Breast epithelium (tissue), 4 donors: ENCODE measurements at places on chromosomes 3 and 15. TPM values are rescaled to one million over a fixed set of nuclear protein-coding genes. Genes with fewer than 3 reads are reported as not detected.

DNA sequence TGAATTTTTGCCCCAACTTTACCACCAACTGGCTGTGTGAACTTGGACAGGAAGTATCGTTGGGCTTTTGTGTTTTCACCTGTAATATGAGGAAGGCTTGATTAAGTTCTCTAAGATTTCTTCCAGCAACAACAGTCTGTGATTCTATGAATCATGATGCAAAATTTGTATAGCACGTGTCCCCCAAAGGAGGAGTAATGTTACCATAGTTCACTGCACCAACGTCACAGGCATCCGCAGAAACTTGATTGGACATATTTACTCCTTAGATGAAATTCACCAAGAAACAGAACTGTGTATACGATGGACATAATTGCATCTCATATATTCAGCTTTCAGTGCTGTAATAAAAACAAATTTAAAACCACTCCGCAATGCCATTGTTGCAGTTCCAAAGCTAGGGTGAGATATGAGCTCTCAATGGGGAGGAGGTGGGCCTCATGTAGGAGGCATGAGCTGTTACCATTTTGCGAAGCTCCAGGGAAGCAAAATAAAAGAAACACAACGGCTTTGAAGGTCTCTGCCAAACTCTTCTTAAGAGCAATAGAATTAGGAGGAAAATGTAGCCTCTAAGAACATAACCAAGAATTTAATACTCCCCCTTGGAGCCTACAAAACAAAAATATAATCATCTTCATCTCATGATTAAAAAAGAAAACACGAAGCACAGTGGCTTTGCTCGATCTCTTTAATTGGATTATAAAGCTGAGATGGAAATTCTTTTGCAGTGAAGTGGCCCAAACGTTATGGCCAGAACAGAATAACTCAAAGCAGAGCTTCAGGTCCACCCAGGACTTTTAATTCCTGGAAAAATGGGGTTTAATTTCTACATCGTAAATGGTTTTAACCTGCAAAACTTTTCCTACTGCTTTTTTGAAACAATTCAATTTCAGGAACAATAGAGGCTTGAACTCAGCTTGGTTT lies 80.7 kb downstream of the CHST2 start:
- no peak for DNase-seq

The SERP1 gene
- total RNA-seq = 273 TPM

DNA sequence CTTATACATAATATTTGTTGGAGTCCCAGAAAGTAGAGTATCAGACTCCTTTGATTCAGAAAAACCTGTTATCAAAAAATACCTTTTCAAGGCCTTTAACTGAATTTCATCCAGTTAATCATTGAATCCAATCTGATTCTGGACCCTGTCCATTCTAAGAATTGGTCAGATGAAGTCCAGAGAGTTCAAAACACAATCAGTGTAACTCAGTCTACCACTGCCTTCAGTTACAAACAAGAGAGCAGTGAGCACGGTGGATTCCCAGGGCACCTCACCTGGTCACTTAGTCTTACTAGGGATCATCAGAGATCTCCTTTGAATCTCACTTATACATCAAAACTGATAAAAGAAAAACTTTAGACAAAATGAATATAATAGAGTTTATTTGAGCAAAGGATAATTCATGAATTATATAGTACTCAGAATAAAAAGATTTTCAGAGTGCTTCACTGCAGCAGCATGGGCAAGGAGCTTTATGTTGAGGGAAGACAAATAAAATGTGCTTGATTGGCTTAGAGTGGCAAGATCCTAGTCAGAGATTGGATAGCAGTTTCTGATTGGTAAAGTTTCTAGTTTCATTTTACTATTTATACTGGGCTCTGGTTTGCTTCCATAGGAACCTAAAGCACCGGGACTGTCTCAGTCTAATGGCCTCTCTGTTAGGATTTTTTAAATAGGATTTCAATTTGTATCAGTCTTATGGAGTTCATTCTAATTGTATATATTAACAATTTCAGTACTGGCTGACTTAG lies 474.9 kb upstream of the GOLIM4 start:
- DNase-seq = no peak

- DNase-seq = no peak
Measured at GRCh38 chr3:16251316-16252085, 13.2 kb downstream of the DPH3 start.

- no peak for DNase-seq
Measured at GRCh38 chr3:192817506-192817905, 90.2 kb upstream of the FGF12 start.

DNA sequence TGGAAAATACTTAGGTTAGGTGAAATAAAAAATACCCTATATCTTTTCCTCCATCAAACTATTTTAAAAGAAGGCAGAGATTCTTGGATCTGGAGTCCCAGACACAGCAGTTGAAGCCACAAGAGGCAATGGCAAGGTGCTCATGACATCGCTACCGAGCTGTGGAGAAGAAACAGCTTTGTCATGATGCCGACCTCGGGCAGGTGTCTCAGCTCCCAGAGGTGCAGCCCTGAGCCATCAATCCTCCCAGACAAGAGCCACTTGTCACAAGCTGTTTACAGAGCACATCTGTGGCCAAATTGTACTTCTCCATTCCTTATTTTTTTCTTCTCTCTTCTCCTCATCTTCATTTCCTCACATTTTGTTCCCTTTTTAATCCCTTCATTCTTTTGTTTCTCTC lies 50.8 kb downstream of the GPR176 start:
- DNase-seq = no peak

The IQCF5 gene
- not detected for total RNA-seq

- no peak for DNase-seq
Measured at GRCh38 chr3:157819270-157820156, 286.7 kb downstream of the SHOX2 start.

DNA sequence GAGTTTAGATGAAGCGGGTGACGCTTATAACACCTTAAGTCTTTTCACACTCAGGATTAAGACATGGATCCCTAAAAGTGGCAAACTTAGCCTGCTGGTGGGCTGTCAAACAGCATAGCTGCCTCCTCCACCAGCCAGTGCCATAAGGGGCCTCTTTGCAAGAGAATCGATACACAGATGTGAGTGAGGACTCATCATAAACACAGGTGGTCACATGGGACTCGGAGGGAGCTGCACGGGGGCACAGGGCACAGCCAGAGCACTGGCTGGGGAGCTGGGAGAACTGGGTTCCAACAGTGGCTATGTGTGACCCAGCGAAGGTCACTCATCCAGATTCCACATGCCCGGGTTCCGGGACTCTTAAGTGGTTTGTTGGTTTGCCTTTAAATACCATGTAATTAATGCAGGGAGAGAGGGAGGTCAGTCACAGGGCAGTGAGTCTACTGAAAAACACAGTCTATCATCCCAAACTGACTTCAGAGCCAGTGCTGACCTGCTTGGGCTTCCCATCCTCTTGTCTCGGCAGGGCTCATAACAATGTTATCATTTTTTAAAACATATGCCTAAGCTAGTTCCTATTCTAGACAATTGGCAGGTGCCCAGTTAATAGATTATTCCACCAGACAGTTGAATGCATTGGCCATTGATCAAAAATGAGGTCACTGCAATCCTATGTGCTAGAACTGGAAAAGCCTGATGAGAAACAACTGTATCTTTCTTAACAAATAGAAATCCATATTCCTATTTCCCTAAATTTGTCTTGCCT lies 51.8 kb downstream of the SLC12A8 start:
- DNase-seq = no peak

DNA sequence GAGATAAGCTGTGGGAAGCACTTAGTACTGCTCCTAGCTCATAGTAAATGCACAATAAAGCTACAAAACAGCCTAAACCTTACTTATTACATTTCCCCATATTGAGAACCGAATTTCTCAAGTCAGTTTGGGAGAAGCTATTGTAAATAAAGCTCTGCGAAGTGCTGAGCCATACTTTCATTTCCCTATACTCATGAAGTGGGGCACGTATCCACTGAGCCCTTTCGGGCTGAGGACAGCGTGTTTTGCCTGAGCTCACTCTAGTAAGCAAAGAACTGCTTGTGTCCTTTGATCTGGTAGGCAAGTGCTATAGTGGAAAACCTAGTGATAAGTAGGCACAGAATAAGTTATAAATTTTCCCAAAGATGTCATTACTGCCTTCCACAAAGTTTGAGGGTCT lies 165.0 kb downstream of the RSL24D1 start:
- DNase-seq = no peak

The POMGNT2 gene
- 14.6 TPM for total RNA-seq

DNA sequence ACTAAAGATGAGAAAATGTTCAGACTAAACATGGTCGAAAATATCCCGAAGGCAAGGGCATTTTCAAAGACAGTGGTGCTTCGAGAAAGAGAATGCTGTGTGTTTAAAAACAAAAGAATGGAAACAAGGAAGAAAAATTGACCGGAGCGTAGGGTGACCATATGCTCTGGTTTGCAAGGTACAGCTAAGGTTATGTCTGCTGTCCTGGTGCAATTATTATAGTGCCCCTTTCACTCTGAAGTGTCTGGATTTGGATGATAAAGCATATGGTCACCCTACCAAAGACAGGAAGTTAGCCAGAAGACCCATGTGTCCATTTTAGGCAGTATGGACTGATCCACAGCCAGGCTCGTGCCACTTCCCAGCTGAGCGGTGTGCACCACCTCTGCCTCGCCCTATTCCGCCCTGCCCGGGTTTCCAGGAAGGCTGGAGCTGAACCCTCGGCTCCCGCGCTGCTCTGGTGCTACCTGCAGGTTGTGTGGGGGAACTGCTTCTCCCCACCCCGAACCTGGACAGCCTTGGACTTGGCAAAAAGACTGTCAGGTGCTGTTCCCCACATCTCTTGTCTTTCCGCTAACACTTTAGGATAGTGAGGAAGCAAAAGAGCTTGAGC lies 25.2 kb downstream of the GOLGA6D start:
- DNase-seq = no peak

GRCh38 chr15:87500240-87500639 lies 756.3 kb downstream of the NTRK3 start:
- no peak for DNase-seq
